ENCODE measurements at places on chromosomes 5 and 9. TPM values are rescaled to one million over a fixed set of nuclear protein-coding genes. Genes with fewer than 3 reads are reported as not detected.

DNA sequence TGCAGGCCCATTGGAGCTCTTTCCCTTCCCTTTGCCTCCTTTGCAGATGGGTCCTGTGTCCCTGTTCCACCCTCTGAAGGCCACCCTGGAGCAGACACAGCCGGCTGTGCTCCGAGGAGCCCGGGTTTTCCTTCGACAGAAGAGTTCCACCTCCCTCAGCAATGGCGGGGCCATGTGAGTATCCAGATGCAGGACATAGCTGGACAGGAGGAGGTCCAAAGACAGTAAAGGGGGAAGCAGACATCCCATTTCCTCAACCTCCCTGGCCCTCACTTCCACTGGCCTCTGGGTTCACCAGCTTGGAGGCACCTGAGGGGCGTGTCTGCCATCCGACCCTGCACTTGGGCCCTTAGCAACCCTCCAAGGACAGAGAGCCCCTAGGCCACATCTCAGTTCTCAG lies 237.9 kb downstream of the CACNA1B start:
- DNase-seq = no peak

DNA sequence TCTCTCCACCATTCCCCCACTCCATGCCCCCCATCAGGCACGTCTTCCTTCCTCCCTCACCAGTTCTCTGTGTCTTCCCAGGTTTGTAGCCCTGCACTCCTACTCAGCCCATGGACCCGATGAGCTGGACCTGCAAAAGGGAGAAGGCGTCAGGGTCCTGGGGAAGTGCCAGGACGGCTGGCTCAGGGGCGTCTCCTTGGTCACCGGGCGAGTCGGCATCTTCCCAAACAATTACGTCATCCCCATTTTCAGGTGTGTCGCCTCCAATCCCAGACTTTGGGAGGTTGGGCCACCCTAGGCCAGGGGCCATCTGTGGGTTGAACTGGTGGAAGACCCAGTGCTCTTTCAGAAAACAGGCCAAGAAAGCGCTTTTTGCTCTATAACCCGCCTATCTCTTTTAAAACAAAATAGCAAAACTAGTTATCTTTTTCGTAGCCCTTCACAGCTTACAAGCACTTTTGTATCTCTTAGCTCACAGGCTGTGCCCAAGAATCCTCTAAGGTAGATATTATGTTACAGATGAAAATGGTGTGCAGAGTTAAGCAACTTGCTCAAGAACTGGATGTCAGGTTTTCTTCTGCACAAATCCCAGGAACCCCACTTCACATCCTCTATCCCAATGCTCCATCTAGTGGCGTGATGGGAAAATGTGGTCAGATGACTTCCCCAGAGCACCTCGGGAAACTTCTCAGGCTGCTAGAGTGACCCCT lies 56.2 kb downstream of the PLAC8L1 start:
- DNase-seq = no peak

- no peak for DNase-seq
Observed at GRCh38 chr9:23492126-23493002, 333.7 kb downstream of the ELAVL2 start.

DNA sequence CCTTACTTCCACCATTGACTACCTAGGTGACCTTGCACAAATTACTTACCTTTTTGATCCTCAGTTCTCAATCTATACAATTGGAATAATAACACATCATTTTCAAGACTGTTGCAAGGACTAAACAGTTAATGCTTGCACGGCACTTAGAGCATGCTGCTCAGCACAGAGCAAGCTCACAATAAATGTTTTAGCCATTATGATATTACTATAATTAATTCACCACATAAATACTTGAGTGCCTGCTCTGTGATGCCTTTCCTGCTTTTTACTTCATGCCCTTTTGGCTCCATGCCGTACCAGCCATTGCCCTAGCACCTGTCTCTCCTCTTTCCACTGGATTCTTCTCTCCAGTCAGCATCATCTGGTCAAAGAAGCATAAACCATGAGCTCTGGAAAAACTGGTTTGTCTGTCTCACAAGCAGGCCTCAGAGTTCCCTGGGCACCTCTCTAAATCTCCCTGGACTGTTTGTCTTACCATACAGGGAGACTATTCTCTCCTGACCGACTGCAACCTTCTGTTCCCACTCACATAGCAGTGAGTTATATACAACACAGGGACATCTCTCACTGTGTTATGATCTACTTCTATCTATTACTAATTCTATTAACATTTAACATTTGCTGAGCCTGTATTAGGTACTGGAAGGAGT lies 260.4 kb upstream of the ADRA1B start:
- no peak for DNase-seq

DNA sequence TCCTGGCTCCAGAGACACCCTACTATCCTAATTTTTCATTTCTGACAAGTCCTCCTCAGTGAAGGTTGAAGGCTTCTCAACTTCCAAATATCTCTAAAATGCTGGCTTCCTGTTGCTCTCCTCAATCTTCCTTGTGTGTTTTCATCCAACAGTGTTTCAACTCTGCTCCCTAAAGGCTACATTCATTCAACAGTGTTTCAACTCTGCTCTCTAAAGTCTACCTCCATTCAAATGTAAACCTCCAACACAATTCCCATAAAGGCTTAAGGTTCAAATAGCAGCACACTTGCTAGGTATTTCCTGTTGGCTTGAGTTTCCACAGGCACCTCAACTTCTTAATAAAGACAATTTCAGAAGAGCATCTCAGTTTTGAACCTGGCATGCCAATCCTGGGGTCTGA lies 164.8 kb downstream of the HINT1 start:
- no peak for DNase-seq

DNA sequence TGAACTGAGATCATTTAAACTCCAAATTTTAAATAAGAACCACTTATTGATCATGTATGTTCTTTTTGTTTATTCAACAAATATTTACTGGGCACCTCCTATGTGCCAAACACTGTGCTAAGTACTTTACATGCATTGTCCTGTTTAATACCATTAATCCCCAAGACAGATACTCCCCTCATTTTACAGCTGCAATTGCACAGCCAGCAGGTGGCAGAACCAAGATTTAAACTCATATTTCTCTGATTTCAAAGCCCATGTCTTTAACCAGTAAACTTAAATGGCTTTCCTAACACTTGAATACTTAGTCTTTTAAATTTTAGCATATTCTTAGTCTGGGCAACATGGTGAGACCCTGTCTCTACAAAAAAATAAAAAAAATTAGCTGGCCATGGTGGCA lies 43.4 kb upstream of the KIAA1958 start:
- DNase-seq = peak; percentile 61

DNA sequence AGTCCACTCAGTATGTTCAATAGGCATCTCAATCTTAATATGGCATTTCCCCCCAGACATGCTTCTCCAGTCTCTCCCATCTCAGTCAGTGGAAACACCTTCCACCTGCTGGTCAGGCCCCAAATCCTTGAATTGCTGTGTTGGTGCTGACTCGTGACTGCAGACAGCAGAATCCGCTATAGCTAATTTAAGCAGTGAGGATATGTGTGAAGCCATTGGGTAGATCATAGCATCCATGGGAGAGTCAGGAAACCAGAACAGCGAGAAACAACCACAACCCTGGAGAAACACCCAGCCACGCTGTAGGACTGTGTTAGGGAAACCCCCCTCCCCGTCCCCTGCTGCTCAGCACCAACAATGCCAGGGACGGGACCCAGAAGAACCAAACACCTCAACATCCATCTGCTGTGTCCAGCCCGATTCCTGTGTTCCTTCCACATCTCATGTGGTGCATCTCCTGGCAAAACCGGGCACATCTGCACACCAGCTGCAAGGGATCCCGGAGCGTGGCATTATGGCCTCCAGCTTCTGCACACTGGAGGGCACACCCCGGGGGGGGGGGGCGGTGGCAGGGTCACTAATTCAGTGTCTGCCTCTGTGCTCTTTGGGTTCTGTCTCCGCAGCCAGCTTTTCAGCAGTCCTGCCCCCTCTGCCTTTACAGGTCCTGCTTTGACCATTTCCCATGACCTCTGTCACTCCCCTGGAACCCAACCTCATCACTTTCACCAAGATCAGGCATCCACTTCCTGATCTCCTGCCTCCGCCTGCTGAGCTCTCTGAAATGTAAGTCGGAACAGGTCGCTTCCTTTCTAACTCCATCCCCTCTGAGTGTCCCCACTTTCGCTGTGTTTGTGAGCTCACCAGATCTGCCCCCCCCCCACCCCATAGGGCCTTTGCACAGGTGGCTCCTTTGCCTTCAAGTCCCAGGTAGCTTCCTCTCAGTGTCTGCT lies 2.4 kb upstream of the PLEKHG4B start:
- DNase-seq = no peak

The ARID3C gene
- total RNA-seq = not detected

Measured in natural killer cell (primary cell).